ENCODE measurements at places on chromosomes 5 and 9.

- no peak for DNase-seq
Measured at GRCh38 chr5:126829098-126829497, 52.2 kb downstream of the LMNB1 start.

DNA sequence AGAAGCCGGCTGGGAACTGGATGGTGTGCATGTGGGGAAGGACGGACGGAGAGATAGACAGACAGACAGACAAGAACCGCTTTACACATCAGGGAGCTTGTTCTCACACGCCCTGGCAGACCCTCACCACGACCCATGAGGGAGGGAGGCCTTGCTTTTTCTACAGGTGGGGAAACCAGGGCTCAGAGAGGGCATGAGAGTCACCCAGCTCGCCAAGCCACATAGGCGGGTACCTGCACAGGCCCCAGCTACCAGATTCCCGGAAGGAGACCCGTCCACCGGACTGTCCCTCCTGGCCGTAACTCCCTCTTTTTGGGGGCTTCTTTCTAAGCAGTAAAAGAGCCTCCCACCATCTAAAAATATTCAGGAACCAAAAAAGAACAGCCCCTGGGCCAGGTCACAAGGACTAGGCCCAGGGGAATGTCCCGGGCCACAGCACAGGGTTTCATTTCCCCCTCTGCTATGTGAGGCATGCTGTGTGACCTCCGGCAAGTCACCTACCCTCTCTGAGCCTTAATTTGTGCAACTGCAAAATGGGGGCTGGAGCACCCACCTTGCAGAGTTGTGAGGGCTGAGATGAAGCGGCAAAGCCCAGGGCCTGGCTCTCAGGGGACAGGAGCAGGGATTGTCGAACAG lies 84.4 kb upstream of the SARDH start:
- no peak for DNase-seq

DNA sequence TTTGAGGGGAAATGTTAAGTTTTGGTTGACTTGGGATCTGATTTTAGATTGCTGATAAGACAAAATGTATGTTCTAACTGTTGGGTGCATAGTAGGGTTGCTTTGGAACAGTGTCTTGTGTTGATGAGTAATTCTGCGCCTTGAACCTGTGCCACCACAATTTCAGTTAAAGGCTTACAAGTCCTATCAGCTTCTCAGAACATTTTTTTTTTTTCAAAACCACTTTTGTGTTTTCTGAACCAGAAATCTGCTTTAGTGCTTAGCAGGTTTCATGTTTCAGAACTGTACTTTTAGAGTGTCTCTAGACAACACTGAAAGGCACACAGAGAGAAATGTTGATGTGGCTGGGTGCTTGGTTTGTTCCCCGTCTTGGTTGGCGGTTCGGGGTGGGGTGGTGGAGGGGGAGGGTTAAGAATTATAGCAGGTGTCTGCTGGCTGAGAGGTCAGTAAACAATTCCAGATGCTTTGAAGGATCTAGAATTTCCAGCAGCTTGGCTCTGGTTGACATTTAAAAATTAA lies 84.6 kb downstream of the ANKRD55 start:
- no peak for DNase-seq

DNA sequence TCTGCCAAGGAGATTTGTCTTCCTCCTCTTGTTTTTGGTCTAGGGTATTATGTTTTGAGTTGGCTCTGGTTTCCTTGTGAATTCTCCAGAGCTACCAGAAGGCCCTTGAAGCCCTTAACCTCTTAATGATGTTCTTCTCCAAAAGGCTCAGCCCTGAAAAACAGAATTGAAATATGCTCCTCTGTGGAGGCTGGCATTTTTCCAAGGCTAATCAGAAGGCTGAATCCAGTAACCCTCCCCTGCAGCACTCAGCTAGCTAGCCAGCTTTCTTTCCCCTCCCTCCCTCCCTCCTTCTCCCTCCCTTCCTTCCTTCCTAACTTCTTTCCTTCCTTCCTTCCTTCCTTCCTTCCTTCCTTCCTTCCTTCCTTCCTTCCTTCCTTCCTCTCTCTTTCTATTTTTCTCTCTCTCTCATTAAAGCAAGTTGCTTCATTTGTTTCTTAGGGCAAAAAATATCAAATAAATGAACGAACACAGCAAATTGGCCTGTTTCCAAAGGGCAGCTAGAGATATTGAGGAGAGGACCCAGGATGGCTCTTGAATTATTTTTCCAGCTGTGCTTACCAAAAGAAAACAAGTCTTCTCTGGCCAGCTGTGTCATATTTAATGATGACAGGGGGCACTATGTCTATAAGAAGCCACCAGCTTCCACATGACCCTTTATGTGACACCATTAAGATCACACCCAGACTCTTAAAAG lies 38.7 kb downstream of the JAKMIP2 start:
- DNase-seq, result no peak

GRCh38 chr9:74498621-74499095 lies 1.5 kb downstream of the RORB start:
- DNase-seq, result no peak

GRCh38 chr5:170337045-170337733 lies 39.6 kb upstream of the LCP2 start:
- no peak for DNase-seq

Measured in stimulated activated CD8-positive, alpha-beta memory T cell treated with anti-CD3 and anti-CD28 coated beads, Interleukin-2, amount 100 ng/mL, for 1 hour (primary cell).